ENCODE measurements at places on chromosomes 6 and 20.

- DNase-seq: peak; percentile 32
Observed at GRCh38 chr6:140134224-140134623, 759.8 kb upstream of the CITED2 start.

GRCh38 chr6:162251257-162251656 lies 476.3 kb downstream of the PRKN start:
- DNase-seq: no peak

- peak; percentile 51 for DNase-seq
Observed at GRCh38 chr6:150395388-150396009, 26.7 kb downstream of the IYD start.

DNA sequence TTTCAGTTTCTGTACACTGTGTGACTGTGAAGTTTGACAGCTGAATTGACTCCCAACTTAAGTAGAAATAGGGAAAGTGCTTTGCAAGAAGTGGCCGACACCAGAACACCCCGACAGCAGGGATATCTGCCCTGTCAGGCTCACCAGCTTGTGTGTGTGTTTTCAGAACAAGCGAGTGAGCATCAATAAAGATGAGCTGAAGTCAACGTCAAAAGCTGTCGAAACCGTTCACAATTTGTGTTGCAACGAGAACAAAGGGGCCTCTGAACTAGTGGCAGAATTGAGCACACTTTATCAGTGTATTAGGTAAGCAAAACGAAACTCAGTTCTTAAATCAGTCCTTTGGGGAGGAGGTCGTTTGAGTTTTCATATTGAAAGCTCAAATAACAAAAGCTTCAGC lies 10.7 kb downstream of the NELFCD start:
- DNase-seq: no peak

DNA sequence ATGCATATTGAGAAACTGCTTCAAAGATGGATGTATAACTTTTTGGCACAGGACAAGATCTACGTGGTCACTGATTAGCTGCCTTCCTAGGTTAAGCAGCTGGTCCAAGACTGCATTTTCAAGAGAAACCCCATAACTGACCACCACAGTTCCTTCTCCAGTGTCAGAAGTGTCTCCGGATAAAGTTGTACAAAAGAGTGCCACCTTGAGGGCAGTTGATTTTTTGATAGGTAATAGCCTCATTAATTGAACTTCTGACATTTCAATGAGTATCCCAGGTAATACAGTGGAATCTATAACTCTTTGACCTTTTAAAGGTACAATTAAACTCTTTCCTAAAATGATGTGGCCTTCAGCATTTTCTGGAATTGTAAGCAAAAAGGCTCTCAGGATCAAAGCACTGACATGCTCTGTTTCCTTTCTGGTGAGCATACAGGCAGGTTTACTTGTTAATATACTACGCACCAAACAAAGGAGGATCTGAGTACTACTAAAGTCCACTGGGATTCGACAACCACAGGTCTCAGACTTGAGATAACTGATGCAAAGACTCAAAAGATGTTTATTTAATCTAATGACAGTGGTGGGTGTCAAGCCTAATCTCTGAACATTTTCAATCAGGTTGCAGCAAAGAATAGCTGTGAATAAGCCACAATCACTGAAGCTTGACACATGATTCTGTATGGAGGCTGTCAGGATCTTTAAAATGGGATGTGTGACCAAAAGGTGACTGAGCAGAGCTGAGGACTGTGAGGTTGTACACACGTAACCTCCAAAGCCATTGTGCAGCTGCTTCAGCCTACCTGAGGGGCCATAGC lies 21.2 kb downstream of the MKKS start:
- DNase-seq: no peak

DNA sequence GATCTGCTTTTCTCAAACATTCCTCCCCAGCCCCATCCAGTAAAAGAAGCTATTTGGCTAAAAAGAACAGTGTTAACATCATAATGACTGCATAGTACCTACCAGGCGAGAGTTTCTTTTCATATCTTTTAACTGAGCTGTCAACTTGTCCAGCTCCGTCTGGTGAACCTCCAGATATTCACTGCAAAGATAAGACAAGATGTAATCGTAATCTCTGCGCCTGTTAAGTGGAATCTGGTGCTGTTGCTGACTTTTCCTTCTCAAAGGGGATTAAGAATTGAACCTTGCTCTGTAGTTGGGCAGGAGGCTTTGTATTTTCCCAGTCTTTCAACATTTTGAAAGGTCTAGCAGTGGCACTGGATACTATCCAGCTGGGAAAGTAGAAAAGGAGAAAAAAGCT lies 63.0 kb downstream of the RIPOR2 start:
- DNase-seq: no peak

DNA sequence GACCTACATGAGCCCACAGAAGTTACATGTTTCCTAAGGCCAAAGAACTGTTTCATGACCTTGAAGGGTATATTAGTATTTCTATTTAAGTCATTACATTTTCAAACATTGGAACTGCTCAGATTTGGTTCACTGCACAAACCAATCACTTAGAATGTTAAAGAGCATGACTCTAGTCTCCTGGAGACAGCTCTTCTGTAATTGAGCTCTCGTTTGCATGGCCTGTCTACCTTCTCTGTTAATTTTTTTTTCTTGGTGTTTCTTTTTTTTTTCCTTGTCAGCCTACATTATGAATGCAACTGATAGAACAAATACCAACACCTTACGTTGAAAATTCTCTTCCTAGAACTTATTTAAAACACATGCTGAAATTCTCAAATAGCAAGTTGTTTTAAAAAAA lies 860.2 kb upstream of the MAP3K7 start:
- no peak for DNase-seq

GRCh38 chr6:157281570-157281969 lies 41.7 kb downstream of the TMEM242 start:
- DNase-seq: no peak

DNA sequence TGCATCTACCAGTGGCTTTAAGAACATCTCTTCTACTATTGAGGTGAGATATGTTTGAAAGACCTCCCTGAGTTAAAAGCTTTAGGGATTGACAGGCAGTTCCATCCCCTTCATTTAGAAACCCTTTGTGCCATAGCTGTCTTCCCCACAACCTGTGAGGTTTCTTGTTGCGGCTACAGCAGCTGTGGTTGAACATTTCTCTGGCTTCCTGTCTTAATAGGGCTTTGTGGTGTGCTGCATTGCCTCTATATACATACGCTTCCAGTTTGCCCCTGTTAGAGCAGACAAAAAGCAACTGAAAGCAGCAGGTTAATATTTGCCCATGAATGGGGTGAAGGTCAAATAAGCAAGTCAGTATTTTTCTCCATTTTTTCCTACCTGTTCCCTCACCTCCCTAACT lies 210.2 kb downstream of the TMEM200A start:
- DNase-seq: no peak

- no peak for DNase-seq
Observed at GRCh38 chr20:16351415-16351814, 221.8 kb downstream of the KIF16B start.

DNA sequence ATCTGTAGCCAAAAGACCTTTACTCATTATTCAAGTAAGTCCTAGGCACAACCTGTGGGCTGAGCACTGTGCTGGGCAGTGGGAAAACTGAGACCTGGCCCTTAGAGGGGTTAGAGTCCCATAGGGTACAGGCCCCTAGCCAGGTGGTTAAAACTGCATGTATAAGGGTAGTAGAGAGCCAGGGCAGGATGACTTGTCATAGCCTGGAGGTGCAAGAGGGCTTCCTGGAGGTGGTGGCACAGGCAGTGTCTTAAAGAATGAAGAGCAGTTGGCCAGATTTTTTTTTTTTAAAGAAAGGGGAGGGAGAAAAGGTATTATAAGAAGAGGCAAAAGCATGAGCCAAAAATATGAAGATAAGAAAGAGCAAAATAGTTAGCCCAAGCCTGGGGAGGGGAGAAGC lies 176.6 kb upstream of the KCNK16 start:
- no peak for DNase-seq

DNA sequence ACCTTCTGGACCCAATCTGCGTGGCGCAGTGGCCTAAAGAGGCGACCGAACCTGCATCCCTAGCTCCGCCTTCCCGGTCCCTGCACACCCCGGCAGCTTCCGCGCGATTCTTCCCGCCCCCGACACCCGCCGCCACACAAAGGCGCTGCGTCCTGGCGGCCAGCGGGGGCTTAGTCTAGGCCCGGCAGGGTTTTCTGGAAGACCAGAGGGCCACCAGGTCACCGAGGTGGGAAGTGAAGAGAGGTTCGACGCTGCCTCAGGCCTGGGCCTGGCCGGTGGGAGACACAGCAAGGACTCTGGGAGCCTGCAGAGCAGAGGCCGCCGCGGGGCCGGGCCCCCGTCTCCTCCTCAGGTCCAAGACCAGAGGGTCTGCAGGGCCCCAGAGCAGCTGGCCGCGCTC lies 154.9 kb downstream of the OR2B2 start:
- DNase-seq: no peak

GRCh38 chr20:52179331-52180179 lies 12.0 kb downstream of the ZFP64 start:
- no peak for DNase-seq

GRCh38 chr6:129635396-129636130 lies 74.4 kb downstream of the ARHGAP18 start:
- peak; percentile 51 for DNase-seq

DNA sequence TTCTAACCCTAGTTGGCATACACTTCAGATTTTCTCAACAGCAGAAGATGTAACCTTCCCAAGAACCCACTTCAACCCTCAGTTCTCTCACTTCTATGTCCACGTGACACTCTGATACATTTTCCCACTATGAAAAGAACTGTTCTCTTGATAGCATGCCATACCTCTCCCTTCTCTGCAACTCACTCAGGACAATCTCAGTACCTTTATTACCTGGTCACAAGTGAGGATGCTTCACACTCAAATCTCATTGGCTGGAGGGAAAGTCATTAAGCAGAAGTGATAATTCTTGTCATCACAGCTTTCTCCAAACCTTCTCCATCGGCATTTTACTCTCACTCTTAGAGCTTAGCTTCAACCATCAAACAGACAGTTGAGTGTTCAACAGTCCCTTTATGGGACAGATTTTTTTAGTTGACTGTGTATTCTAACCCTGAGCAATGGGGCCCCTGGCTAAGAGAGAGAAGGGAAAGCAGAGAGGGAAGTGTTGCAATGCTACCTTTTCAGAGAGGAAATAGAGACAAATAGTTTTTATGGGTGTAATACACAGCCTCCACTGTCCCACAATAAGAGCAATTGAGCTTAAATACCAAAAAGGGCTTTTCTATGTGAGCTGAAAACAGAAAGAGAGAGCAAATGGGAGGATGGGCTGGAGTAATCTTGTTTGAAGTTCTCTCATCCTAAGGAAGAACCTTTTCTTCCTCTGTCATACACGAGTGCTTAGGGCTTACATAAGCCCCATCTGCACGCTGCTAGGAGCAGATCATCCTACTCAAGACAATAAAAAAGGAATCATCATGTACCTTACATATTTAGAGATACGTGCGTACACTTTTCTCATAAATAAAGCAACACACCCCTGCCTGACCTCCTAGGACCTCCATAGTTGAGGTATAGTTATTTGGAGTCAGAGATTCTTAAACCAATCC lies 16.0 kb downstream of the HLA-DPA1 start:
- no peak for DNase-seq

GRCh38 chr6:142693441-142693840 lies 251.5 kb downstream of the HIVEP2 start:
- DNase-seq: no peak

DNA sequence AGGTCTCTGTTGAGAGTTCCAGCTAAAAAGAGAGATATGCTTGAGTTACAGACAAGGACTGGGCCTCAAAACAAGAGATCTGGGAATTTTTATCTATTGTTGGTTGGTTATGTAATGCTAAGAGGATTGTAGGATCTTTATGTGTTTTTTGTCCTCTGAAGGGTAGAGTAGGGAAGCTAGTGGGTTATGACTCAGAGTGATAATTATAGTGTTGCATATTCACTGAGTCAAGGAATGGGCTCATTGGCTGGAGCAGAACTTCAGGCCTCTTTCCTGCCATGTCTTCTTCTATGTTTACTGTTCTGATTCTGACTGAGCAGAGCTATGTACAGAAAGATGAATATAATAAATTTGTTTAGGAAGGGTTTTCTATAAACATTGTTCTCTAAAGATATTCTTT lies 66.1 kb upstream of the NOX3 start:
- DNase-seq: peak; percentile 38

GRCh38 chr6:158056804-158057203 lies 75.1 kb downstream of the SYNJ2 start:
- DNase-seq: no peak

- DNase-seq: no peak
Observed at GRCh38 chr20:32526125-32526524, 59.0 kb downstream of the NOL4L start.

DNA sequence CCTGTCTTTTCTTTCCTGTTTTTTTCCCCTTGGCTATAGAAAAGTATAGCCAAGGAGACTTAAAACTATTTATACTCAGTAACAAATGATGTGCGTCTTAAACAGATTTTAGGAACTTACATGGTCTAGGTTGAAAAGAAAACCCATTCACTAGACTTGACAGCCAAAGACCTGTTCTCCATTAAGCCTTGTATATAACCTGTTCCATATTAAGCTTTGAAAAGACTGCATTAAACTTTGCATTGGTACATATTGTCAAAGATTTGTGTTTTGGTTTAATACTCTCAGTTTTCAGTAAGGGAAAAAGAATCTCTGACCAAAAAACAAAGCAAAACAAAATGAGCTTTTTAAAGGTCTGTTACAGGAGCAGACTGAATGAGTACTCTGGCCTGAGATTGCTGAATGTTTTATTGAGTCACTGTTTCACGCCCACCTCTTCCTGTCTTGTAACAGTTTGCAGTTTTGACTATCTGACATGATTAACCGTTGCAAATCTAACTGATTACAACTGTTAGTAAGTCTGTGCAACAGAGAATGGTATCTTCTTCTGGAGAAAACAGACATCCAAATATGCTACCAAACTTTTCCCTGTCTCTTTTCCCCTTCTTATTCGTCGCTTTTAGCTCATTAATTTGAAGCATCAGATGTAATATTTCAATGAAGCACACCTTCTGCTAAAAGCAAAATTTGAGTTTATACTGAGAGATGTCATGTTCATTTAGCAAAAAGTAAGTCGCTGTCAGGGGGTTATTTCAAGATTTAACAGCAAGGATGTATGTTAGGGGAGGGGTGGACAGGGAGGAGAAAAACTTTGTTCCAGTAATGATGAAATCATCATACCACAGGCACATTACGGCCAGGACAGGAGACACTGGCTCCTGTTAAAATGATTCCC lies 59.1 kb upstream of the SUPT3H start:
- DNase-seq: peak; percentile 81

- DNase-seq: no peak
Observed at GRCh38 chr6:116011520-116011919, 49.2 kb downstream of the FRK start.

DNA sequence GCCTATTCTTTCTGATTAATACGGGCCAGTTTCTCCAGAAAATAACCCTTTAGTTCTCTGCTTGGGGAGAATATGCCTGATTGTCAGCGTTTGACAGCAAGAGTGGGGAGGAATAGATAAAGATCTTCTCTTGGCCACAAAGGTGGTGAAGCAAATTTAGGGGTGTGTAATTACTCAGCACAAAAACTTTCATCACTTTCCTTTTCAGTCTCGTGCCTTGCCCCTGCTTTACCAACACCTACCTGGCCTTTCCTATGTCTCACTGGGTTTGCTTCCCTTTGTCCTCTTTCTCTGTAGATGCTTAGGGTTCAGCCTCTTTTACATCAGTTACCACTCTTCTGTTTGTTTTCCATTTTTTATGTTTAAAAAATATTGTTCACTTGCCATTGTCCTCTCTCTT lies 99.2 kb downstream of the MCHR2 start:
- no peak for DNase-seq

- DNase-seq: no peak
Observed at GRCh38 chr20:38441916-38442315, 6.8 kb upstream of the SNHG17 start.
